ENCODE measurements at places on chromosomes 2 and 18.

- no peak for DNase-seq
Measured at GRCh38 chr2:207567671-207568070, 37.9 kb downstream of the CREB1 start.

GRCh38 chr18:10101729-10102128 is 187.9 kb downstream of the VAPA start:
- no peak for DNase-seq

- no peak for DNase-seq
Measured at GRCh38 chr2:46259777-46260168, 37.4 kb upstream of the EPAS1 start.

DNA sequence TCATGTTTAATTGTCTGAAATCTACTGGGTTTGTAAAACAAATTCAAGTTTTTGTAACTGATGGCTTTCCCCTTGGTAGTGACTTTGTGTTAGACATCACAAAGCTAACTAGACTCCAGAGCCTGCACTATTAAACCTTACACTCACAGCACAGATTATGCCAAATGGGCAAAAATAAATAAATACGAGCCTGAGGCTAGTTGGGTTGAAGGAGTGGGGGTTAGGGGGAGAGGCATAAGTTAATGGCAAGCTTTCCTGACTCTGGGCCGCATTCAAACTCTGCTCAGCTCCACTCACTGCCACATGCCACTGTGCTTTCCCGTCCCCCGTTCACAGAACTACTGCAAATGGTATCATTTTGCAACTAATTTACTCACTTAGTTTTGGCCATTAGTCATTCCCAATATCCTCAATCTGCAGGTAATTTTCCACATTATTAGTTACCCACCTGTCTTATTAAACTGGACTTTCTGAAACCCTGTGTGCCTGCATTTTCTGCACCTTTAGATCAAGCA is 1079.9 kb upstream of the PIK3C3 start:
- DNase-seq = no peak

DNA sequence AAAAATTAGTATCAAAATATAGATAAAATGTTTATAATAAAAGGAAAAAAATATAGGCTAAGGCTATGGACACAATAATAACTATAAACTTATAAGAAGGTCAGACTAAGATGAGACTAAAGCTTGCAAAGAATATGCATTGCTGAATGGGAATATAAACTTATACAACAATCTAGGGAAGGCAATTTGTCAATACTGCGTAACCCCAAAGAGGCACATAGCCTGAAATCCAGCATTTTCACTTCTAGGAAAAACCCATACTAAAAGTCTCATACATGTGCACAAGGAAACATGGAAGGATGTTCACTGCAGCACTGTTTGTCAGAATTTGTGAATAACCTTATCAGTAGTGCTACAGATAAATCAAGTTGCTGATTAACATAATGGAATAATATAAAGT is 45.5 kb downstream of the FANCL start:
- no peak for DNase-seq

DNA sequence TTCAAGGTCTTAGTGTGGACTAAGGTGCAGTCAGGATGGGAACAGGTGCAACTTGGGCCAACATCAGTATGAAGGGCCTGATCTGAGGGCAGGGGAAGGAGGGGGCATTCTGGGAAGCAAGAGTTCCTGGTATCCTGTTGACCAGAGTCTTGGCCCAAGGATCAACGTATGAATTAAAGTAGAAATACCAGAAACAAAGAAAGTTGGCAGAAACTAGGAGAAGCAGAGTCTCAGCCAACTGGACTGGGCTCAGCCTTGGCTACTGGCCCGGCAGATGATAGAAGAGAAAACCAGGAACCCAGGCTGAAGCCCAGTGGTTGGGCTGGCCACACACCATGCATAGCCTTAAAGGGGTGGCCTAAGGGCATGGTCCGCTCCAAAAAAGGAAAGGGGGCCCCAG is 2.3 kb downstream of the CETN1 start:
- DNase-seq = no peak

GRCh38 chr2:192887337-192887736 is 692.6 kb upstream of the TMEFF2 start:
- no peak for DNase-seq

DNA sequence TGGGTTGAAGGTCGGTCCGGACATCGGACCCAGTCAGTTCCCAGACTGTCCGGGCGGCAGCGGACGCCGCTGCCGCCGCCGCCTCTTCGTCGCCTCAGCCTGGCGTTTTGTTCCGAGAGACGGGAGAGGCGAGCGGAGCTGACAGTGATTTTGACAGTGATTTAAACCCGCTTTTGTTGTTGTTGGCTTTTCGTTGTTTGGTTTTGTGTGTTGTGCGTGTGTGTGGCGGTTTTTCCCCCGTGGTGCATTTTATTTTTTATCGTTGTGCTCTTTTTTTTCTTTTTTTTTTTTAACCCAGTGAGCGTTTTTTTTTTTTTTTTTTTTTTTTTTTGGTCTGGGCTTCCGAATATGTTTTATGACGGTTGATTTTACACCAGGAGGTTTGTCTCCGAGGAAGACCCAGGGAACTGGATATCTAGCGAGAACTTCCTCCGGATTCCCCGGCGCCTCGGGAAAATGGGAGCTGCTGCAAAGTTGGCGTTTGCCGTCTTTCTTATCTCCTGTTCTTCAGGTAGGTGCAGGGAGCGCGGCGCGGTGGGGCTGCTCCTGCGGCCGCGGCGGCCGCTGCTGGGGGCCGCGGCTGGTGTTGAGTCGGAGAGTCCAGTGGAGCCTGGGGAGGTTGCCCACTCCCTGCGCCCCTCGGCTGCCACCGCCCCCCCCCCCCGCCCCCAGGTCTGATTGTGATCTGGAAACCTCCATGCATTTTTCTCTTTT is at the start of gene ACVR2A:
ACVR2A (plus strand) TSS at position 333 of the 714 bp plus-strand sequence; CDS start at position 457, 124 bp downstream.
- peak; percentile 62 for DNase-seq

DNA sequence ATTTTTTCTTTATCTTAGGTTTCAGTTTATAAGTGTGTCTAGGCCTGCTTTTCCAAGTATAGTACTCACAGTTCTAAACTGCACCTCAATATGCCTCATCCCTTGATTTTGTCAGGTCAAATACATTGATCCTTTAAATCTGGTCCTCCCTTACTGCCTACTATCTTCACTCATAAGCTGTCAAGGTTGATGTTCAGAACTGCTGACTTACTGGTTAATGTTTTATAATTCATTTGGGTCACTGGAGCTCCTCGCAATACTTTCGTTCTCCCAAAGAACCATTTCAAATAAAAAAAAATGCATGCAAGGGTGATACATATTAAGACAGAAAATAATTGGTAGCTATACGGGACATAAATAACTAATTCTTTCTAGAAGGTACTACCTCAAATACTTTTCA is 41.3 kb upstream of the MARCHF7 start:
- DNase-seq = no peak

GRCh38 chr2:43273529-43273928 is 47.1 kb upstream of the ZFP36L2 start:
- no peak for DNase-seq

DNA sequence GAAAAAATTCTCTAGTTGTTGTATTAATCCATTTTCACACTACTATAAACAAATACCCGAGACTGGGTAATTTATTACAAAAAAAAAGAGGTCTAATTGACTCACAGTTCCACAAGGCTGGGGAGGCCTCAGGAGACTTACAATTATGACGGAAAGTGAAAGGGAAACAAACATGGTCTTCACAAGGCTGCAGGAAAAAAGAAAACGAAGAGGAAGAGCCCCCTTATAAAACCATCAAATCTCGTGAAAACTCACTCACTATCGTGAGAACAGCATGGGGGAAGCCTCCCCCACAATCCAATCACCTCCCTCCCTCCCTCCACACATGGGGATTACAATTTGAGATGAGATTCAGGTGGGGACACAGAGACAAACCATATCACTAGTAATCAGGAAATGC is 61.7 kb upstream of the SPTBN1 start:
- DNase-seq = no peak

DNA sequence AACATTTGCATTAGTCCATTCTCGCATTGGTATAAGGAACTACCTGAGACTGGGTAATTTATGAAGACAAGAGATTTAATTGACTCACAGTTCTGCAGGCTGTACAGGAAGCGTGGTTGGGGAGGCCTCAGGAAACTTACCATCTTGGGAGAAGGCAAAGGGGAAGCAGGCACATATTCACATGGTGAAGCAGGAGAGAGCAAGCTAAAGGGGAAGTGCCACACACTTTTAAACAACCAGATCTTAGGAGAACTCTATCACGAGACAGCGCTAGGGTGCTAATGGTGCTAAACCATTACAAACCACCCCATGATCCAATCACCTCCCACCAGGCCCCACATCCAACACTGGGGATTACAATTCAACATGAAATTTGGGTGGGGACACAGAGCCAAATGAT is 201.7 kb upstream of the MGAT5 start:
- DNase-seq = no peak

- DNase-seq = no peak
Measured at GRCh38 chr2:145692971-145693478, 1173.1 kb upstream of the ZEB2 start.

DNA sequence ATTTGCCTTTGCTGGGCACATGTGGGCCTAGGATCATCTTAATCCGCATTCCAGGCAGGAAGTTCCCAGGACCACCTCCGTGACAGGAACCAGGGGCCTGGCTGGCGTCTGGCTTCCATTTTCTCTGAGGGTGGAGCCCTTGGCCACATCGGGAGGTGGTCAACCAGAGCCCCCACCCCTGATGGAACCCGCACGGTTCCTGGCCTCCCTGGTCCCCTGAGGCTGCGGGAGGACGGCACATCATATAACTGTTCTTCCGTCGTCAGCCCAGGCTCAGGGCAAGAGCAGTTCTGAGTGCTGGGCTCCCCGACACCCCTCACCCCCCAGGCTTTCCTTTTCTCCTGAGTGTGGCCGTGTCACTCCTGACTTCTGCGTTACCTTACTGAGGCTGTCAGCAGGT is 13.5 kb downstream of the ESPNL start:
- no peak for DNase-seq

DNA sequence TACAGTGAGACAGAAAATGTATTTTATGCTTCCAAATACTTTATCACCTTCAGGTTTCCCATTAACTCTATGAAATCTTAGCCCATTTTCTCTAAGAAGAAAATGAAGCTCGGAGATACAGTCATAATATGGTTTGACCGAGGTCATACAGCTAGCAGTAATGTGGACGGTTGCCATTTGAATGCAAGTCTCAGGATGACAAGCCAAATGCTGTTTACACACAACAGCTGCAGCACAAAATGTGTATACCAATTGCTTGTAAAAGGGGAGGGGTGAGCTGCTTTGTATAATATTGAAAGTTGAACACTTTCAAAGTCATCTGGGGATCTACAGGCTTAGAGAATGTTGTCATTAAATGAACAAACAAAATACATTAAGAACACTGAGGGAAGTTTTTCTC is 93.8 kb upstream of the FSIP2 start:
- peak; percentile 15 for DNase-seq

DNA sequence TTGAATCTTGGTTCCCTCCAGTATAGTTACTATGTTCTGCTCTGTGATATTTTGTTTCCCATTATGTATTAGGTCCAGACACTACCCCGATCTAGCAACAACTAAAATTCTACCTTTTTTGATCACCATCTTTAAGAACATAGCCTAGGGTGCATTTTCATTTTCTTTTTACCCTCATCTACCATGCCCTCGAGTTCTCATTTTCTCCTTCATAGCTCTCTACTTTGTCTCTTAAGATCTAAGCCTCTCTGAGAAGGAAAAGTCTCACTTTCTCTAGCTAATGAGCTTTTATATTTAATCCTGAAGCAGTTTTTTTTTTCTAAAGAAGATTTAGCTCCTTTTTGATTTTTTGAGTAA is 1089.4 kb upstream of the SLC39A10 start:
- no peak for DNase-seq

DNA sequence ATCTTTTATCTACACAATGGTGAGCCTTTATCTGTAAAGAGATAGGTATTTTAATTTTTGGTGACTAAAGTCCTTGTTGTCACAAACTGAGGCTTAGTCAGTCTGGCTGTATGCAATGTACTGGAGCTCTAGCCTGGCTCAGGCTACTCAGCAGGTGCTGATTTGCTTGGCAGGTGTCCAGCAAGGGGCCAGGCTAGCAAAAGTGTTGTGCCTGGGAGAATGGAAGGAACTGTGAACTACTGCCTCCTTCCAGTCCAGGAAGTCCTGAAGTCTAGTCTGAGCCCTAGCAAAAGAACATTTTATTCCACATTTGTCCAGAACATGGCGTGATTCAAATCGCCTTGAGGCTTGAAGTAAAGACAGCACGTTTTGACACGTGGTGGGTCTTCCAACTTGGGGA is 260.5 kb downstream of the CCDC85A start:
- DNase-seq = peak; percentile 16

DNA sequence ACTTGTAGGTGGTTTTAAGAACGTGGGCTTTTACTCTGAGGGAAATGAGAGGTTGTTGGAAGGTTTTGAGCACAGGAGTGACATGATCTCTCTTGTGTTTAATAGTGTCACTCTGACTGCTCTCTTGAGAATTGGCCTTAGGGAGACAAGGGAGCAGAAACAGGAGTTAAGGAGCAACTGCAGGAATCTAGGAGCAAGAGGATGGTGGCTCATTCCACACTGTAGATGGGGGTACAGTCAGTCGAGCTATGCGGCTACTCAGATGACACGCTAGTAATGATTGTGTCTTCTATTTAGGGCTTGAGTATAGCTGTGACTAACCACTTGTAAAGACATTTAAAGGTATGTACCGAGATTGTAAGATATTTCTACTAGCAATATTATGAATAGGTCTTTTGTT is 87.4 kb downstream of the RPRM start:
- no peak for DNase-seq

GRCh38 chr2:217510771-217511291 is 492.0 kb downstream of the TNS1 start:
- DNase-seq = peak; percentile 62

DNA sequence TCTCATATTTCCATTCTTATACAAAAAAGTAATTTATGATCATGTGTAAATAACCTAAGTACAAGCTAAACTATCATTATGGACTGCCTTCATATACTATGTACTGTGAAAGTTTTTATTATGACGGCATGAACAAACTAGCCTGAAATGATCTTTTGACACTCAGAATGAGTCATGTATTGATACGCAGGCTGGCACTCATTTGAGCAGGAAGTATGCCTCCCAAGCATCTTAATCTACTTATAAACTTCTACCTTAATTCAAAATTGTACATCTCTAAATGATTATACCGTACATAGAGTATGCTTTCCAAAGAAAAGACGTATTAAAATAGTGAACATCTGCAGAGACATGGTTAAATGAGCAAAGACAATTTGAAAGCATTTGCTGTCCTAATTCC is 207.1 kb upstream of the SPOPL start:
- DNase-seq = no peak

DNA sequence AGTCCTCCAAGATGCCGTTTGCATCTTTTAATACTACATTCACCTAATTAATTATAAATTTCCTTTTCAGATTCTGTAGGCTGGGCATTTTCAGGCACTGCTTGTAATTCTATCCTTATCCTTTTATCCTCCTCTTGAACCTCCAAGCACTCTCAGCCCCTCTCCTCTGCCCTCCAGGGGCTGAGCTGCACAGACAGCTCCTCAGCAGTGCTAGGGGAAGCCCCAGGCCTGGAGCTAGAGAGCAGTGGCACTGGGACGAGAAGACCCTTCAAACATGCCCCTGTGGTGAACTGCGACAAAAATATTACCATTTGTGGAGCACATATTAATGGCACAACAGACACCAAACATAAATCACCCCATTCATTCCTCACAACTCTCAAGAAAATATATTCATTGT is 32.9 kb downstream of the CFAP210 start:
- DNase-seq = no peak

Measured in left renal cortex interstitium (tissue), 4 donors.